ENCODE measurements at places on chromosomes 3 and 15.

DNA sequence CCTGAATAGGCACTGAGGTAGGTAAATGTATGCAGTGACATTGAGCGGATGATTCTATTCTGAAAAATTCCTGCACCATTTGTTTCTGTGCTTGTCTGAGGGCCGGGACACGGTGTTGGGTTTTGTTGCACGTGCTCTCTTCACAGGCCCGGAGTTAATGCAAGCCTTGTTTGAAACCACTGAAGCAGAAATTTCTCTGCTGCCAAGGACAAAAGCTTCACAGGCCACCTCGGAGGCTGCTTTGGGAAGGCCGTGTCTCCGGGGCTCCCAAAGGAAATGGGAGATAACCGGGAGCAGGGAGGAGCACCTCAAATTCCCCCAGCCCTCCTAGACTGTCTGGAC lies 179.4 kb downstream of the OPA1 start:
- no peak for DNase-seq

- DNase-seq, result no peak
Measured at GRCh38 chr3:150036780-150037179, 66.1 kb upstream of the PFN2 start.

DNA sequence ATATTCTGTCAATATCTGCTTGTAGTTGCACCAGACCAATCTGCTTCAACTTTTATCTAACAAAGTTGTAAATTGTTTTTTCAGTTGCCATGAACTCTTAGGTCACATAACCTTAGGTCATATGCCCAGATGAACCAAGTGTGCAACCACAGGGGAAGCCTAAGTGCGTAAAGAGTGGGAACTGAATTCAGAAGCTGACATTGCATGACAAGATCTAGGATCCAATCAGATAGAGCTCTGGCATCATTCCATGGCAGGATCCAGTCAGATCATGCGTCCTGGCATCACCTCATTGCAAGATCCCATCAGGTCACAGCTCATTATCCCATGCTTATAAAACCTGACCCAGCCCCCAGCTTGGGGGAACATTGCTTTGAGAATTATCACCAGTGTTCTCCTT lies 18.9 kb upstream of the IFT57 start:
- DNase-seq, result no peak

- no peak for DNase-seq
Measured at GRCh38 chr3:30268288-30268687, 338.1 kb upstream of the TGFBR2 start.

GRCh38 chr15:83658430-83659416 lies 4.8 kb downstream of the ADAMTSL3 start:
- DNase-seq, result no peak

GRCh38 chr3:42961633-42962032 lies 17.5 kb upstream of the GASK1A start:
- no peak for DNase-seq

DNA sequence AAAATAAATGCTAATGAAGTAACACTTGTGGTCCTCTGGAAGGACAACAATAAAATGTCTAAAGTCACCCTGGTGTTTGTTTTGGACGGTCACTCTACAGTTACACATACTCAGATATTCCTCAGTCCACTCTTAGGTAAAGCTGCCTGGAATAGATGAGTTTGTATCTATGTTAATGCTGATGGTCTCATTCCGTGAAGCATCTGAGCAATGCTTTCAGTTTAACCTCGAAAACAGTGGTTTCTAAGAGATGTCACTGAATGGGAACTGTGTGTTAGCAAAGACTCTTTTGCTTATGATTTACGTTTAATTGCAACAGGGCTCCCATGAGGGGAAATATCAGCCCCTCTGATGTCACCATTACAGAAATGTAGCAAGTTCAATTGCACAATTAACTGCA lies 49.1 kb downstream of the FBN1 start:
- DNase-seq, result no peak

GRCh38 chr3:188362405-188362831 lies 208.5 kb downstream of the LPP start:
- no peak for DNase-seq

GRCh38 chr3:159620873-159621272 lies 367.8 kb upstream of the IL12A start:
- DNase-seq, result no peak

DNA sequence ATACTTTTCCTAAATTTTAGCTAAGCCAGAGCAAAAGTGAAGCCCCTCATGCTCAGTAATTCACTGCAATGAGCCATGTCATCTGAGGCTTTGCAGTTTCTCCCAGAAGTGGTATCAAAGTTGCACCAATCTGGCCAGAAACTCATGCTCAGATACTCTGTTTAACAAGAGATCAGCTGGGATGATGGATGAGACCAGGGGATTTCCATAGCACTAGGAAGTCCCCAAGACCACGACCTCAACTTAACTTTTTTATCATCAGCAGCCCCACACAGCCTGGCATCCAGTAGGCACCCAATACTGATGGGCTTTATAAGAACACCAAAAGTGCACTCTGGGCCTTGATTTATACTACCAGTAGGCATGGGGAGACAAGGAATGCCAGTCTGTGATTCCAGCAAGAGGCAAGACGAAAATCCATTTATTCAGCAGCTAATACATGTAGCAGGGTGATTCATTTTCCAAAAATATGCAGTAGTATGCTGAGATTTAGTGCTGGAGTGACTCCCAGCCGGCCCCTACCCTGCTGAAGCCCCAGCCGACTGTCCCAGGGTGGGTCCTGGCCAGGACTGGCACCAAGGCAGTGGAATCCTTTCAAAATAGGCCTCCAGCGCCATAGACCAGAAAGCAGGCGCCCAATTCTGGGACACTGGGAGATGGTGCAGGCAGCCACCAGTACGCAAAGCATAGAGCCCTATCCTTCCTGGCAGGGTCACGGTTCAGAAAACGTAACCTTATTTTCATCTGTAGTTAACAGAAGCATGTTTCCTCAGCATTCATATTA lies 612 bp upstream of the LDHAL6B start:
- no peak for DNase-seq

DNA sequence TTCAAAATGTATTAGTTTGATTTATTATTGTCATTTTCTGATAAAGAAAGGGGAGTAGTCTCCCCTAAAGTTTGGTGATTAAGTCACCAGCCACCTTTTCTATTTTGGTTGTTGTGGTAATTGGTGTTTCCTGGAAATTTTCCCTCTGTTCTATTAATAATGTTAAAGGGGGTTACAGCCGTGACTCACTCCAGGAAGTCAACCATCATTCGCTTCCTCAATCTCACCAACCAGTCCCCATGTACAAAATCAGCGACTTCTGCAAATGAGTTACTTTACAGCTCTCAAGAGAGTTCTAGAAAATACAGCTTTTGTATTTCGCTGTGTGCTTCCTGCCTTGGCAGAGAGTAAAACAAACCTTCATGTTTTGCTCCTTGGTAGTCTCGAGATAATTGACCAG lies 285.1 kb downstream of the LPP start:
- no peak for DNase-seq

GRCh38 chr15:62881056-62881455 lies 161.5 kb upstream of the TPM1 start:
- no peak for DNase-seq

DNA sequence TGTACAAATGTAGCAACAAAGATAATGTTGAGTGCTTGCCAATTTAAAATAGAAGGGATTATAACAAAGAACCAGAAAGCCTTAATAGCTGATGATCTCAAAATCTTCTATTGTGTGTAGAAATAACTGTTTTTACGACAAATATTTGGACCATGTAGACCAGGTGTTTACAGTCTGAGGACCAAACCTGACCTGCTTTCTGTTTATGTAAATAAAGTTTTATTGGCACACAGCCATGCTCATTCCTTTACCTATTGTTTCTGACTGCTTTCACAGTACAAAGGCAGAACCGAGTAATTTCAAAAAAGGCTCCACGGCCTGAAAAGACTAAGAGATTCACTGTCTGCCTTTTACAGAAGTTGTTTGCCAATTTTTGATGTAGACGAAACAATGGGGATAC lies 91.8 kb downstream of the GOLIM4 start:
- no peak for DNase-seq

DNA sequence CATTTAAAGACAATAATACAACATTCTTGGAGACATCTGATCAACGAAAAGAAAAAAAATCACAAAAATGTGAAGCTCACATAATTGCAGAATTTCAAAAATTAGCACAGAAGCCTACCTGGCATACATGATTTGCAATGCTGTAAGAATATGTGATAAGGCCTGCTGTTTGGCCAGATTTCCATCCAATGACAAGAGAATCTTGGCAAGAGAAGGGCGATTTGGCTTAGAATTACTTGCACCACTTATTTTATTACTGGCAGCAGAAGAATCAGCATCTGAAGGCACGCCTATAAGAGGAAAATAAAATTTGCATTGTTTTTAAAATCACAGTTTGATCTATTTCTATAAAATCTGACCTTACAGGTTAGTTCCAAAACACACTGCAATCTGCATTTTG lies 70.3 kb upstream of the OCA2 start:
- no peak for DNase-seq

DNA sequence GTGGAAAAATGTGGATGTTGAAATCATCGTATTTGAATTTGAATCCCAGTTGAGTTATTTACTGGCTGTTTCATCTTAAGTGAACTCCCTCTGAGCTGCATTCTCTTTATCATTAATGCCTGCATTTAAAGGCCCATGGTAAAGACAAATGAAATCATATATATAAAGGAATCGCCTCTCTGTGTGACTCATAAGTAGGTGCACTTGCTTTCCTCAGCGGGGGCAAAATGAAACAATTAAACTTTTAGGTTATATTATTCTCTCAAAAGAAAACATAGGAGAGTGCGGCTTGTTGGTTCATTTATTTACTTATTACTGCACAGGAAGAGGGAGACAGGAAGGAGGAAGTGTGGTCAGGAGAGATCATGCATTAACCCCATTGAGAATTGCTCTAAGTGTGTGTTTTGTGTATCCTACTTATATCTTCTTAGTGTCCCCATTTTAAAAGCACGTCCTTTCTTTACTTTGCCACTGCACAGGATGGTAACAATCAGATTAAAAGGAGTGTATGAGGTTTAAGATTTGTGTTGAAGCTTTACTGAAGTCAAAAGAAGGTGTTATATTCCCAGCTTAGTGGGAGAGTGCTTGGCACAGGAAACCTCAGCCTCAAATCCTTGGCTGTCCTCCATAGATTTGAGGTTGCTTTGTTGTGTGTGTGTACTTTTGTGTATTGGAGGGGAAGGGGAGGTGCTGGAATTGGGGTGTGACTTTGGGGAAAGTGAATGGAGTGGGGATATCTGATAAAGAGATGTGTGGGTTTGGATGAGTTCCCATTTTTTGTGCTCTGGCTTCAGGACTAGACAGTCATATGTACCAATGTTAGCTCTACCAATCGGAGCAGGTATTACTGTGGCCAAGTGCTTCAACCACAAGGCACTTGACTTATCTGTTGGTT lies 595.8 kb upstream of the NR2F2 start:
- no peak for DNase-seq
